Liver (tissue), 10 donors: ENCODE measurements at places on chromosomes 3 and 15. TPM values are rescaled to one million over a fixed set of nuclear protein-coding genes. Genes with fewer than 3 reads are reported as not detected.

- H3K4me1 ChIP-seq = no peaks in the 10 kb centered on the region
- no peaks in the 10 kb centered on the region for H3K36me3 ChIP-seq
- H3K27ac ChIP-seq = no peak overlapping the region
- no peaks in the 10 kb centered on the region for H3K27me3 ChIP-seq
- DNase-seq = no peak
These were observed 47.1 kb upstream of the TERB2 start for GRCh38 chr15:44909423-44909822.

- no peak overlapping the region for H3K27ac ChIP-seq
These were observed 2.0 kb downstream of the FBLN2 start for GRCh38 chr3:13550791-13551360.

GRCh38 chr3:10510086-10510742, 4.8 kb upstream of the ATP2B2 start:
- H3K27ac ChIP-seq = no peak overlapping the region
- H3K4me3 ChIP-seq = no peak overlapping the region
- DNase-seq = no peak
- H3K27me3 ChIP-seq = no peaks in the 10 kb centered on the region
- peaks cover 51% of the 10 kb centered on the region for H3K4me1 ChIP-seq

Gene PATL2
- 1.0 TPM for total RNA-seq

DNA sequence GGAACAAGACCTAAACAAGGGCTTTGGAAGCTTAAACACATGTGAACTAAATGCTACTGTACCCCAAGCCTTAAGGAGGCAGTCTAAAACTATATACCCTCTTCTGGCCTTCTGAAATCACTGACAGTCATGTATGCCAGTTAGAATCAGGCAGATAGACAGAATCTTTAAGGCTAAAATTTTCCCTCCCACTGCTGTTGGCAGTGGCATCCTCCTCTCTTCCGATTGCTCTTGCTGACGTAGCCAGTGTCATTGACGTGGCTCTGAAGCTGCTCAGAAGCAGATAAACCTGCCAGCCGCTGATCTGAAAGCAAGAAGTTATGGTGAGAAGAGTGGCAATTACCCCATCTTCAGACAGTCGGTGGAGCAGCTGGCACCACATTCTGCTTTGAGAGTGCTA, 3.3 kb downstream of the RYR3 start:
- no peaks in the 10 kb centered on the region for H3K4me1 ChIP-seq
- no peaks in the 10 kb centered on the region for H3K36me3 ChIP-seq
- DNase-seq = no peak
- H3K27me3 ChIP-seq = peaks cover 13% of the 10 kb centered on the region
- no peak overlapping the region for H3K4me3 ChIP-seq
- H3K27ac ChIP-seq = no peak overlapping the region

Gene SLC2A2
- 506 TPM for total RNA-seq

GRCh38 chr15:92541291-92542200, 114.0 kb downstream of the FAM174B start:
- no peaks in the 10 kb centered on the region for H3K27me3 ChIP-seq
- no peaks in the 10 kb centered on the region for H3K36me3 ChIP-seq
- no peak overlapping the region for H3K27ac ChIP-seq

DNA sequence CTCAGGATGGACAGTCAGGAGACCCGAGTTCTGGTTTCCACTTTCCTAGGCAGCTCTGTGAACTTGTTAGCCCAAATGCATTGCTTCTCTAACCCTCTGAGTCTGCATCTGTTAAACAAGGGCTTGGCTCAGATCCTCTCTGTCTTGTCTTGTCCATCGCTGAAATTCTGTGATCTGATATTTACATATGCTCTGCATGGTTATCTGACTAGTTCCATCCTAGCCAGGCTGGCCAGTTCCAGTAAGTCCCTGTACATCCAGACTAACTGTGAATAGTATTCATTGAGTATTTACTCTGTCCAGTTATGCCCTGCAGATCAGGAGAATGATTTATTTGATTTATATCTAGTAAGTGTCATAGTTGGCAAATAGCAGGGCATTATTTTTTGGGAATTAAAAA, 27.0 kb upstream of the SV2B start:
- no peaks in the 10 kb centered on the region for H3K36me3 ChIP-seq
- DNase-seq = no peak
- no peak overlapping the region for H3K27ac ChIP-seq
- H3K27me3 ChIP-seq = no peaks in the 10 kb centered on the region
- no peak overlapping the region for H3K4me3 ChIP-seq

GRCh38 chr15:48677821-48678220, 32.3 kb upstream of the FBN1 start:
- no peak overlapping the region for H3K4me3 ChIP-seq
- H3K27ac ChIP-seq = no peak overlapping the region
- no peaks in the 10 kb centered on the region for H3K27me3 ChIP-seq
- no peak for DNase-seq
- no peaks in the 10 kb centered on the region for H3K36me3 ChIP-seq
- H3K4me1 ChIP-seq = no peaks in the 10 kb centered on the region

Gene FANCD2OS
- total RNA-seq = not detected

GRCh38 chr3:127532561-127533203, 57.9 kb downstream of the TPRA1 start:
- DNase-seq = no peak
- H3K4me1 ChIP-seq = no peaks in the 10 kb centered on the region
- no peak overlapping the region for H3K27ac ChIP-seq
- no peaks in the 10 kb centered on the region for H3K27me3 ChIP-seq
- no peak overlapping the region for H3K4me3 ChIP-seq

Gene KLHL40
- total RNA-seq = not detected

- H3K4me3 ChIP-seq = no peak overlapping the region
- no peaks in the 10 kb centered on the region for H3K36me3 ChIP-seq
- no peak overlapping the region for H3K27ac ChIP-seq
- DNase-seq = no peak
- H3K4me1 ChIP-seq = no peaks in the 10 kb centered on the region
These were observed 11.6 kb downstream of the NT5DC2 start for GRCh38 chr3:52521881-52522650.

GRCh38 chr3:156725682-156726081, 51.3 kb downstream of the TIPARP start:
- H3K4me1 ChIP-seq = no peaks in the 10 kb centered on the region
- no peaks in the 10 kb centered on the region for H3K27me3 ChIP-seq
- no peak overlapping the region for H3K27ac ChIP-seq
- H3K36me3 ChIP-seq = no peaks in the 10 kb centered on the region
- no peak for DNase-seq
- H3K4me3 ChIP-seq = no peak overlapping the region

DNA sequence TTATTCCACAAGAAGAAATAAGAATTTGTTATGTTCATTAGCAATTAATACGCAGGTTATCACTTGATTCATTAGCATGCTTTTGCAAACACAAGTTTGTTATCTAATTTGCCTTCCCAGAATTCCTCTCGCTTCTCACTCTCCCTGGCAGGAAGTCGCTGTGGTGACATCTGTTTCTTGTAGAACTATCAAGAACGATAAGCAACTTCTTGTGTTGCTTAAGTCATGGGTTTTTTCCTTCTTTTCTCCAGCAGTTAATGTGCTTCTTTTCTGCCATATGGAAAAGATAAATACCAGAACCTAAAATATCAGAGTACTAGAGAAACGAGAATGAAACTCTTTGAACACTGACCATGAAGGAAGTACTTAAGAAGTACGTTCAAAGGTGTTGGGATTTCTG, 99.8 kb upstream of the CHMP2B start:
- H3K27ac ChIP-seq = no peak overlapping the region
- no peak for DNase-seq
- H3K27me3 ChIP-seq = no peaks in the 10 kb centered on the region
- no peaks in the 10 kb centered on the region for H3K36me3 ChIP-seq
- no peaks in the 10 kb centered on the region for H3K4me1 ChIP-seq

DNA sequence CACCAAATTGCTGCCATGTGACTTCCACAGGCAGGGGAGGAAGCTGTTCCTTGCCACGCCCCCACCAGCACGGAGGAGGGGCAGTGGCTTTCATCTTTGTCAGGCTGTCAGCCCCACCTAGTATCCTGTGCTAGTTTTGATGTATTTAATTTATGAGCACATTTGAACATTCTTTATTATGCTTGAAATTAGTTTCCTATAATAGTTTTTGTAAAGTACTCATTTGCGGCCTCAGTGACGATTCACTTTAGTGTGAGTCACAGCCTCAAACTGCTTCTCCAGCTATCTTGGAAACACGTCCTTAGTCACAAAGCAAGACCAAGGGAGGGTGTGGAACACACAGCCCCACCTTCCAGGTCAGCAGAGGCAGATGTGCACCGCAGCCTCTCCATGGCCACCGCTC, 239.9 kb upstream of the ATP10A start:
- H3K36me3 ChIP-seq = no peaks in the 10 kb centered on the region
- no peak overlapping the region for H3K4me3 ChIP-seq
- H3K4me1 ChIP-seq = no peaks in the 10 kb centered on the region
- no peaks in the 10 kb centered on the region for H3K27me3 ChIP-seq

Gene GPR171
- 0.33 TPM for total RNA-seq

GRCh38 chr3:78666470-78666800, 1101.4 kb downstream of the ROBO1 start:
- H3K27me3 ChIP-seq = no peaks in the 10 kb centered on the region
- no peaks in the 10 kb centered on the region for H3K4me1 ChIP-seq
- no peaks in the 10 kb centered on the region for H3K36me3 ChIP-seq
- DNase-seq = no peak

DNA sequence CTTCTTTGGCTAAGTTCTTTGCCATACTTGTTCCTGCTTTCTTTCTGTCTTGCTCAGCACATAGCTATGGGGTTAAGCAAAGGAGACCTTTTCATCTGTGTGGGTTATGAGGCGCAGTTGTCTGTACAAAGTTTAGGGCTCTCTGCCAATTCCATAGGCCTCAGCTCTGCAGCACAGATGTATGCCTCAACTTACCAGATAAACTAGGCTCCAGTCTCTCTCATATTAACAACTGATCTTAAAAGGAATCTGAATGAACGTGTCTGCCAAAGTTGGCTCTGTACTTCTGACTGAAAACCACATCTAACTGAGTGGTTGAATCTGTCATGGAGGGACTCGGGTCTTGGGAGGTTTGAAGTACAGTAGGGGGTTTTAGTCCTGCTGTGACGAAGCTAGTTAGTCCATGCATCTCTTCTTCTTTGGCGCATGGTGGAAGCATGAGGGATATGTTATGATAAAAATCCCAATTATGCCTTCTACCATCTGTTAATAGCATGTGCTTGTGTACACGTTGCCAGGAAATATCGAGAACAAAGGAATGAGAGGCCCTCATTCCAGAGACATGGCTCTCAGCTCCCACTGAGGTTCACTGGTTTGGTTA, 114.6 kb upstream of the TSC22D2 start:
- no peaks in the 10 kb centered on the region for H3K4me1 ChIP-seq
- no peak overlapping the region for H3K27ac ChIP-seq
- H3K27me3 ChIP-seq = no peaks in the 10 kb centered on the region
- no peak for DNase-seq

- H3K36me3 ChIP-seq = no peaks in the 10 kb centered on the region
- H3K27ac ChIP-seq = no peak overlapping the region
- H3K27me3 ChIP-seq = no peaks in the 10 kb centered on the region
- H3K4me1 ChIP-seq = no peaks in the 10 kb centered on the region
- DNase-seq = no peak
These were observed 33.6 kb downstream of the PARP14 start for GRCh38 chr3:122714273-122714672.

Gene MUSTN1
- 12.1 TPM for total RNA-seq

DNA sequence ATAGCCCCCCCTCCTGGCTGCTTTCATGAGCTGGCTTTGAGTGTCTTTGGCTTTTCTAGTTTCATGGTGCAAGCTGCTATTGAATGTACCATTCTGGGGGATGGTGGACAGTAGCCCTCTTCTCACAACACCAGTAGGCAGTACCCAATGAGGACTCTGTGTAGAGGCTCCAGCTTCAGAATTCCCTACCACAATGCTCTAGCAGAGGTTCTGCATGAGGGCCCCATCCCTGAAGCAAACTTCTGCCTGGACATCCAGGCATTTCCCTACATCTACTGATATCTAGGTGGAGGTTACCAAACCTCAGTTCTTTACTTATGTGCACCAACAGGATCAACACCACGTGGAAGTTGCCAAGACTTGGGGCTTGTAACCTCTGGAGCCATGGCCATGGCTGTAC, 1742.9 kb downstream of the SI start:
- no peak overlapping the region for H3K27ac ChIP-seq
- H3K36me3 ChIP-seq = no peaks in the 10 kb centered on the region
- no peak for DNase-seq

DNA sequence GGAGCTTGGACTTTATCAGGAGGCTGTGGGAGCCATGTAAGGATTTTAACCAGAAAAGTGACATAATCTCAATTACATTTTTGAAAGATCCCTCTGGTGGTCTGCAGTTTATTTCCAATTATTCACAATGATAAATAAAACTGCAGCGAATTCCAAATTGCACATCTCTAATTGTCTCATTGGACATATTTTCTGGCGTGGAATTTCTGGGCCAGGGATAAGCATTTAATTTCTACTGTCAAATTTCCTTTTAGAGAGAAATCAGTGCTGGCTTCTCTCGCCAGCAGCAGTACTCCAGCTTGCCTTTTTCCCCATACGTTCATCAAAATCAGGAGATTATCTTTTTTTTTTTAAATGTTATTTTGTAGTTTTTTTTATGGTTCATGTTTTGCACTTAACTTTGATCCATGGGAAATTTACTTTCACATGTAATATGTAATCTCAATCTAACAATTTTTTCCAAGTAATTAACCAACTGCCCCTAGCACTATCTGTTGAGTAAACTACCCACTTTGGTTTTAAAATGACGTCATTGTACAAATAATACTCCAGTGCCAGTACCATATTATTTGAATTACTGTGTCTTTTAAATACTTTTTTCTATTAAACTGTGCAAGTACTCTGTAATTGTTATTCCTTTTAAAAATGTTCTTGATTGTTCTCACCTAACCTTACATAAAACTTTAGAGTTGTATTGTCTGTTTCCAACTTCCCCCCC, 251.8 kb downstream of the ADAMTSL3 start:
- H3K27me3 ChIP-seq = no peaks in the 10 kb centered on the region
- no peak overlapping the region for H3K4me3 ChIP-seq
- H3K4me1 ChIP-seq = no peaks in the 10 kb centered on the region
- no peak overlapping the region for H3K27ac ChIP-seq
- DNase-seq = no peak

DNA sequence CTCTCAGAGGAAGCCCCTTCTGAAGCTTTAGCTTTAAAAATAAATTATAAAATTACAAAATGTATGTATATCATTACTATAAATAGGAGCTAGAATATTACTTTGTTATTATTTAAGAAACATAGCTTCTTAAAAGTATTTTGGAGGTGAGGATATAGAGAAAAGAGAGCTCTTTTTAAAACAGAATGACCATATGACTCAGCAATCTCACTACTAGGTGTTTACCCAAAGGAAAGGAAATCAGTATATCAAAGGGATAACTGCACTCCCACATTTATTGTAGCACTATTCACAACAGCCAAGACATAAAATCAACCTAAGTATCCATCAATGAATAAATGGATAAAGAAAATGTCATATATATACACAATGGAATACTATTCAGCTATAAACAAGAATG, 119.6 kb downstream of the DMXL2 start:
- H3K4me1 ChIP-seq = no peaks in the 10 kb centered on the region
- H3K36me3 ChIP-seq = peaks cover 3% of the 10 kb centered on the region
- no peak overlapping the region for H3K4me3 ChIP-seq
- H3K27ac ChIP-seq = no peak overlapping the region
- DNase-seq = no peak
